ENCODE measurements at places on chromosomes 1 and 21.

DNA sequence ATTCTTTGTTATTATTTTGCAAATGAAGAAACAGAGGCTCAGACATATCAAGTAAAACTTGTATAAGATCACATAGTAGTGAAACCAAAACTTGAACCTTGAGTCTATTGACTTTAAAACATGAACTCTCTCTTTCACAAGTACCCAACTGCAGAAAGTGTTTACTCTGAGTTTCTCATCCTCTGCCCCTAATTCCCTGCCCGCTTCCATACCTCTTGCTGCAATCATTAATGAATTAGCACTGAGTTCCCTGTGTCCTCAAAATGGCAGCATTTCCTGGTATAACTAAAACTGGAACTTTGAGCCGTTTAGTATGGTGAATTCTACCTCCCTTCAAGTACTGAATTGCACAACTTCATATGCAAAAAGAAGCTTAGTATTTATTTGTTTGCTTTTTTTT, 147.7 kb upstream of the DNAH14 start:
- DNase-seq, result no peak

DNA sequence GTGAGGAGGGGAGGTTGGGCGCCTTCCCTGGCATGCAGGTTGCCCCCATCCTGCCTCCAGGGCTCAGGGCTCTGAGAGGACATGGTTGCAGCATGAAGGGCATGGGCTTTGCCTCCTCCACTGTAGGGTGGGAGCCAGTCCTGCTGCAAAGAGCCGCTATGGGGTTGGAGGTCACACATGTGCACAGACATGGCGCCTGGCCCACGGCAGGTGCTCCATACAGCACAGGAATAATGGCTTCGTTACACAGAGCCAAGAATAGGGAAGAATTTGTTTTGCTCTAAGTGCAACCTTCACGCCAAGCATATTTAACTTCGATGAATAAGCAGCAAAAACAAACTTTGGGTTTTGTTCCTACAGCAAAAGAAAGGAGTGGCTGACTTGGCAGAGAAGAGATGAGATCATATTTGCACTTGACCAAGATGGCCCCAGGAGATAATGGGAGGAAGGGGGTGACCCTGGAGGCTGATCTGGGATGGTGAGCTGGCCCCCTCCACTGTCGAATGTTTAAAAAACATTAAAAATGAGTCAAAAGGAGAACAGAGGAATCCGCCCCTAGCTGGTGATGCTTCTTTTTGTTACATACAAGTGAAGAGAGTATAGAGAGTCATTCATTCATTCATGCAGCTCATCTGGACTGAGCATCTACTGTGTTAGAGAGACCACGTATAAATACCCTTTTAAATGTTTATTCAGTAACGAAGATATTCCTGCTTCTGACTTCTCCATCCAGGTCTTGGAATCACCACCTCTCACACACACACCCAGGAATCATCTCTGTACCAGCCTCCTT, 12.4 kb upstream of the C2CD2 start:
- DNase-seq, result no peak

DNA sequence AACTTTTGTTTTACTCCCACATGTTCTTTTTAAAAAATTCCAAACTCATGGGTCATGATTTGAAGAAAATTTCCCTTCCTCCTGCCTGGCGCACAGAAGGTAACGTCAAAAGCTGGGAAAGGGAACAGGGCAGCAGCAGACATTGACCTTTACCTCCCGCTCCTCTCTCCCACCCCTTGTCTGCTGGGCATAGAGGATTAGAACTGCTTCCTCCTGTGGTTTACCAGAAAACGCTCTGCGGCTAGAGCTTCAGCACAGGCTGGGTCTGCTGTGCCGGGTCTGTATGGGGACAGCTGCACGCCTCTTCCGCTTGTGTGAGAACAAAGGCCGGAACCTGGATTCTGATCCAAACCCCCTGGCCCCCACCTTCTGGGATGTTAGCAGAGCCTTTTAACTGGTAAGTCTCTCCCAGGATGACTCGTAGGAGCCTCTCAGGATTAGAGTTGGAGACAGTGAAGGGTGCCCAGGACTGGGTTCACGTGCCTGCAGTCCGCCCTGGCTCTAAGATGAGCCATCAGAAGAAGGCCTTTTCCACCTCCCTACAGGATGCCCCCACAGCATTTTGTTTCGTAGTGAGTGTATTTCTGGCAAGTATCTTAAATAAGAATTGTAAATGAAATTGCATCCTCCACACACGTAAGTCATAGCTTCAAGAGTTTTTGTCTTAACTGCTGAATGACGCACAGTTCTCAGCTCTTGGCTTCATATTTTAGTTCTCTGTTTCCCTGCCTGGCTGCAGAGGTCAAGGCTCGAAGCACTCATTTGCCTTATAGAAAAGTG, 5.2 kb downstream of the H6PD start:
- peak; percentile 56 for DNase-seq

- DNase-seq, result no peak
Measured at GRCh38 chr1:241778117-241778516, 69.9 kb upstream of the EXO1 start.

DNA sequence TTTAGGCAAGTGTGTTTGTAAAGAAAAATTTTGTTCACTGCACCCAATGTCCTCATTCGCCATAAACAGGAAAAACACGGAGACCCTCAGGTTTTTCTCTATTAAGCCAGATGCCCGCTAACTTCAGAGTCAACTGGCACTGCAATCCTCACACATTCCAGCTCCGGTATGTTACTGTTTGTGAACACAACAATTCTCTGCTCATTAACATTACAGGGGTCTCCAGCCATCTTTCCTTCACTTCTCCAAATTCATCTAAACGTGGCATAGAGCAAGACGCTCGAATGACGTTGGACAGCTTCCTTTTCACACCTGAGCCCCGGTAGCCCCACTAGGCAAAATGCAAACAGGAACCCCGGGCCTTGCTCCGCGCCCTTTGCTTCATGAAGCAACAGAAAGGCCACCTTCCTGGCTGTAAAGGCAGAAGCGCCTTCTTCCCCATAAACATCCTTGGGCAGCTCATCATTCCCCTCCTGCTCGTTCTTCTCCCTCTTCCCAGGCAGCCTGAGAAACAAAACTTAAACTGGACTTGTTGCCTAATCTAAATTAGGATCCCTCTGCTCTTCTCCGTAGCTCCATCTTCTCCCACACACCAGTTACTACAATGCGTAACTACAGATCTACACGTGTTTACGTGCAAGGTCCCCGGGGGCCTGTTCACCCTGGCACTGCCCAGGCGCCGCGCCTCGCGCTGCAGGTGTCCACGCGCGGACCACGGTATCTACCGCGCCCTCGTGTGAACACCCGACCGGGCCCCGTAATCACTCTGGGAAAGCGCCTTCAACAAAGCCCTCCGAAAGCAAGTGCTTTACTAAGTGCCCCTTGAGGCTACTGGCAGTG, 1.2 kb downstream of the LBR start:
- peak; percentile 83 for DNase-seq

DNA sequence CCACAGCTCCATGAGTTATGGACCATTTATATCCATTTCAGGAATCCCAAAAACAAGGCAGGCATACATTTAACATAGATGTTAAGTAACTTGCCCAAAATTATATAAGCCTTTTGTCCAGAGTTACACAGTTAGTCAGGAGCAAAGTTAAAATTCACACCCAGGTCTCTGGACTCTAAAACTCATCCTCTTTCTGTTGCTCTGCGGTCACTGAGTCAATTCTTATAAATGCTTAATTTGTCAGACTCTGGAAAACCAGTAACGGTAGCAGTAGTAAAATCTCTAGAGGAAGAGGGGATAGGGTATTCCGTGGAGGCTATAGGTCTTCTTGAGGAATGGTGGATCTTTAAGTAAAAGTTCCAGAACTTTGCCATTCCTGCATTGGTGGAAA, 223.6 kb upstream of the JUN start:
- DNase-seq, result no peak

DNA sequence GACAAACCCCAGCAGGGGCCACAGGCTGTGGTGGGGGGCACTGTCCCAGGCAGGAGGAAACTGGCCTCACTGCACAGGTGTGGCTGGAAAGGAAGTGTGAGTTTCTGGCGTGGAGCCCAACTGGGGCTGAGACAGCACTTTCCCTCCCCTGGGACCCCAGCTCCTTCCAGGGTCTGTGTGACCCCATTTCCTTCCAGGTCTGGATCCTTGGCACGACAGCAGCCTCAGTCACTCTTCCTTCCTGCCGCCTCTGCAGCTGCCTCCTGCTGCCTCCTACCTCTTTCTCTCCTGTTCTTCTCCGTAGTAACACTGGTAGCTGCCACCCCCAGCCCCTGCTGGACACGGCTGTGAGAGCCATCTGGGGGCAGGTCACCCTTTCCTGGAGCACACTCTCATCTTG, 88.0 kb downstream of the SIK1 start:
- DNase-seq, result no peak

DNA sequence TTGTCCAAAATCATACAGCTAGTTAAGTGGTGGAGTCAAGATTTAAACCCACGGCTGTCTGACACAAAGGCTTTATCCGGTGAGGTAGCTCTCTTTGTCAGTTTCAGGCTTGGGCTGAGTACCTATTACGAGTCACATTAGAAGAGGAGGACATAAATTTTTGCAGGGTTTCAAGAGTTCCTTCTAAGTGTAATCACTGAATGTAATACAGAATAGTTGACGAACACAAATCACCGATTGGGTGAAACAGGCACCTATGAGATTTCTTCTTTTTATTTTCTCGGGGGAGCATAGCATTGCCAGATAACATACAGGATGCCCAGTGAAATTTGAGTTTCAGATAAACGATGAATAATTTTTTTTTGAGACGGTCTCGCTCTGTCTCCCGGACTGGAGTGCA, 847 bp downstream of the PSMD4 start:
- DNase-seq, result no peak

- peak; percentile 42 for DNase-seq
Measured at GRCh38 chr21:45098867-45099266, 24.5 kb downstream of the ADARB1 start.

- DNase-seq, result no peak
Measured at GRCh38 chr1:74775735-74776134, 42.8 kb downstream of the TYW3 start.

All from B cell (primary cell).